Stimulated activated CD4-positive, alpha-beta T cell treated with anti-CD3 and anti-CD28 coated beads, TNF-alpha, amount 100 ng/mL, for 1 hour (primary cell): ENCODE measurements at places on chromosomes 2 and 18.

DNA sequence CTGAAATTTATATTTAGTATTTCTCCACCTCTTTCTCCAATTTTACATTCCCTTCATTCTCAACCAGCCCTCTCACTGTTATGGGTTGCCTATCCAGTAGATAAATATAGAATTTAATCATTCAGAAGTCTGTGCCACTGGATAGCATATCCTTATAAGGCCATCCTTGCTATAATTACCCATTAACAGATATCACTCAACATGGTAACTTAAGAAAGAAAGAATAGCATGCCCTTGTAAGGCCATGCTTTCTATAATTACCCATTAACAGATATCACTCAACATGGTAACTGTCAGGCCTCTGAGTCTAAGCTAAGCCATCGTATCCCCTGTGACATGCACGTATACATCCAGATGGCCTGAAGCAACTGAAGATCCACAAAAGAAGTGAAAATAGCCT is 1137.4 kb upstream of the FAM98A start:
- DNase-seq, result no peak

DNA sequence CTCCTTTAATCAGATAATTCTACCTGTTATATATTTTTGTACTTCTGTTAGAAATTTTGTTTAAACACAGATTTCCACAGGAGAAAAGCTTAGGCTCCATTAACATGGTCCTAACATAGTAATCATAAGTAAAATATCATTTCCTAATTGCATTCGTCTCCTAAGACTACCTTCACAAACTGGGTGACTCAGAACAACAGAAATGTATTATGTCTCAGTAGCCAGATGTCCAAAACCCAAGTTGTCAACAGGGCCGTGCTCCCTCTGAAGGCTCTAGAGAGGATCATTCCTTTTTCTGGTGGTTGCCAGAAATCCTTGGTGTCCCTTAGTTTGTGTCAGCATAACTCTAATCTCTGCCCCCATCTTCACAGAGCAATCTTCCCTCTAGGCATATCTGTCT is 5.4 kb downstream of the FBXO15 start:
- DNase-seq, result no peak

DNA sequence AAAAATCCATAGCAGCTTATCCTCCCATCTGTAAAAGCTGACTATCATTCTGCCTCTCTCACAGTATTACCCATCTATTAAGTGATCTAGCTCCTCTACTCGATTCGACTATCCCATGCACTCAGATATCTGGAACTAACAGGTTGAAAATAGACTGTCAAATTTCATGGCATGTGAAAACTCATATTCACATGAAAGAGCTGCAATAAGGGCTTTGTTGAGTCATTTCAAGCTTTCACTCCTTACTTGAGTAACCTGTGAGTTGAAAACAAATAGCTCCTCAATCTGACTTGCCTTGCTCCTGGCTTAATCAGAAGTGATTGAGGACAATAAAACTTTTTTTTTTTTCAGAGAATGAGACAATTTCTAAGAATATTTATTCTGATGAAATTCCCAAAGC is 192.4 kb upstream of the ERBB4 start:
- no peak for DNase-seq

DNA sequence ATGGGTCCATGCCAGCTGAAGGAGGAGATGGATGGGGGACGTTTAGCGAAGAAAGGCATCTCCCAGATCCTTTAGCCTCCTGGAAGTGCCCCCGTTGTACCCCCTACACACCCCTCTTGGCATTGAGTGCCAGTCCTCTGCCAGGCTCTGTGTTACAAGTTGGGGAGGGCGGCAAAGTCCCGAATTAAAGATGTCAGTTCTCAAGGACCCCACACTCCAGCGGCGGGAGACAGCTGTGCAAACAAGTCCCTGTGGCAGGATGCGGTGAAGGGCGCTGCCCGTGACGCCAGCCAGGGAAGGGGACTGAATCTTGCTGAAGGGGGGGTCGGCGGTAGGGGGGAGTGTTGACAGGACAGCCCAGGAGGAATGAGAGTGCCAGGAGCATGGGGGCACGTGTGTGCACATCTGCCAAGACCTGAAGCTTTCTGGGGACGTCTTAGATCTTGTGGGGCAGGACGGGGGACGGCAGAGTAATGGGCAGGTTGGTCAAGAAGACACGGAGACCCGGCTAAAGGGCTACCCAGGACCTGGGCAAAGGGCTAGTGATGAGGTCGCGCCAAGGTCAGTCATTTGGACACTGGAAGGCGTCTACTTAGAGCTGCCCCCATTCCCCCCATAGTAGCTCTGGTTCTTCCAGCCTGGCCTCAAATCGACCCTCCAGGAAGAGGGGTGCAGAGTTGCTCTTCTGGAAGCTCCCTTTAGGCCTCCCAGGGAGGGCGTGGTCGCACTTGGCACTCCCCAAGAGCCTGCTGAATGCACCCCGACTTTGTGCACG is 2.8 kb upstream of the CTDSP1 start:
- DNase-seq, result peak; percentile 57

GRCh38 chr2:144430722-144431391 is 89.1 kb downstream of the ZEB2 start:
- DNase-seq, result no peak

- no peak for DNase-seq
These were observed 30.1 kb upstream of the ITGA6 start for GRCh38 chr2:172397148-172397834.

- no peak for DNase-seq
These were observed 331.9 kb downstream of the LRRTM1 start for GRCh38 chr2:79972661-79973060.

- DNase-seq, result no peak
These were observed 165.5 kb upstream of the CDH19 start for GRCh38 chr18:66769375-66769774.

- no peak for DNase-seq
These were observed 32.7 kb upstream of the DLX2 start for GRCh38 chr2:172135446-172135845.

GRCh38 chr2:68812251-68812650 is 58.9 kb downstream of the BMP10 start:
- no peak for DNase-seq

GRCh38 chr2:143528021-143528420 is 398.8 kb downstream of the ARHGAP15 start:
- no peak for DNase-seq

DNA sequence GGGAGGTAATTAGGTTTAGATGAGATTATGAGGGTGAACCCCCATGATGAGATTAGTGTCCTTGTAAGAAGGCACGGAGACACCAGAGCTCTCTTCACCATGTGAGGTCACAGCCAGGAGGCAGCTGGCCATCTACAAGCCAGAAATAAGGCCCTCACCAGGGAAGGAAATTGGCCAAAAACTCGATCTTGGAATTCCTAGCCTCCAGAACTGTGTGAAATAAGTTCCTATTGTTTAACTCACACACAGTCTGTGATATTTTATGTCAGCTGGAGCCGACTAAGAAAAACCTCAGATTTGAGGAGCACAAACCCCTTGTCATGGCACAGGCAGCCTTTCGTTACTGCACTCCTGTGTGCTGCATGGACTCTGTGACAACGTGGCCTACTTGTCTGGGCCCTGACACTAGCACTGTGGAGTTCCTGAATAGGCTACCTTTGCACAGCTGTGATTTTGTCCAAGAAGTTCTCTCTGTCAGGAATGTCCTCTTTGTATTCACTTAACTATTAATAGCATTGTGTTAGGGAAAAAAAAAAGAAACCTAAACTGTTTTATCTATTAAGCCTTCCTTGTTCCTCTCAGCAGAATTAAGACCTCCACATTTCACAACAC is 319.8 kb downstream of the TDRD15 start:
- no peak for DNase-seq

- DNase-seq, result no peak
These were observed 871 bp upstream of the ALS2 start for GRCh38 chr2:201781557-201782051.

- DNase-seq, result no peak
These were observed 541.4 kb upstream of the DDX18 start for GRCh38 chr2:117273009-117273671.

- no peak for DNase-seq
These were observed 191.9 kb downstream of the LOXHD1 start for GRCh38 chr18:46464926-46465655.

DNA sequence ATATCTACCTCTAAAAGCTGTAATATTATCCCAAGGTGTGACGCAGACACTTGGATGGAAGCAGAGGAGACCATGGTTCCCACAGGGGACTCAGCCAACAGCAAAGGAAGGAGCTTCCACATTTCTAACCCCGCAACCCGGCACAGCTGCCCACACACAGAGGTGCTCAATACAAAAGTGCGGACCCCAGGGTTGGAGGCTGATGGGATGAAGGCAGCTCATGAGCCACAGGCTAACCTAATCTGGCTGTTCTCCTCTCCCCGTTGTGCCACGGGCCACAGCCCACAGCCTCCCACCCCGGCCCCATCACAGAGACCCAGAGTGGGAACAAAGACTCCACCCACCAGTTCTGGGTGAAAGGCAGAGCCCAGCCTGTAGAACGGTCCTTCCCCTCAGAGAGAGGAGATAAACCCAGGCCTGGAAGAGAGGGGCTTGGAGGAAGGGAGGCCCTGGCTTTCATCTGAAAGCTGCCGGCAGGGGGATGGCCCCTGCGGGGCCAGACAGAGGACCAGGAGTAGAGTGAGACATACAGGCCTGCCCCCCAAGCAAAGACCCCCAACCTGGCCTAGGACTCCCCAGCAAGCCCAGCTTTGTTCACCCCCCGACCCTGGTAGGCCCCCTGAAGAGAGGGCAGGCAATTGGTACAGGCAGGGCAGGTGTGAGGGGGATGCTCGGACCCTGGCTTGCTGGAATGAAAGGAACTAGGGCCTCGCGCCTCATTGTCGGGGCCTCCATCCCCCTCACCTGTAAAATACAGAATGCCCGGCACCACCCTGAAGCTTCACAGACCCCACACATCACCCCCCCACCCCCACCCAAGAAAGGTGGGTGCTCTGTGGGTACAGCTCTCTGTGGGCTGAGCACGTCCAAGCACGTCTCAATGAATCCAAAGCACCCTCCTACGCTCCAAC is 6.9 kb downstream of the RAB17 start:
- no peak for DNase-seq

DNA sequence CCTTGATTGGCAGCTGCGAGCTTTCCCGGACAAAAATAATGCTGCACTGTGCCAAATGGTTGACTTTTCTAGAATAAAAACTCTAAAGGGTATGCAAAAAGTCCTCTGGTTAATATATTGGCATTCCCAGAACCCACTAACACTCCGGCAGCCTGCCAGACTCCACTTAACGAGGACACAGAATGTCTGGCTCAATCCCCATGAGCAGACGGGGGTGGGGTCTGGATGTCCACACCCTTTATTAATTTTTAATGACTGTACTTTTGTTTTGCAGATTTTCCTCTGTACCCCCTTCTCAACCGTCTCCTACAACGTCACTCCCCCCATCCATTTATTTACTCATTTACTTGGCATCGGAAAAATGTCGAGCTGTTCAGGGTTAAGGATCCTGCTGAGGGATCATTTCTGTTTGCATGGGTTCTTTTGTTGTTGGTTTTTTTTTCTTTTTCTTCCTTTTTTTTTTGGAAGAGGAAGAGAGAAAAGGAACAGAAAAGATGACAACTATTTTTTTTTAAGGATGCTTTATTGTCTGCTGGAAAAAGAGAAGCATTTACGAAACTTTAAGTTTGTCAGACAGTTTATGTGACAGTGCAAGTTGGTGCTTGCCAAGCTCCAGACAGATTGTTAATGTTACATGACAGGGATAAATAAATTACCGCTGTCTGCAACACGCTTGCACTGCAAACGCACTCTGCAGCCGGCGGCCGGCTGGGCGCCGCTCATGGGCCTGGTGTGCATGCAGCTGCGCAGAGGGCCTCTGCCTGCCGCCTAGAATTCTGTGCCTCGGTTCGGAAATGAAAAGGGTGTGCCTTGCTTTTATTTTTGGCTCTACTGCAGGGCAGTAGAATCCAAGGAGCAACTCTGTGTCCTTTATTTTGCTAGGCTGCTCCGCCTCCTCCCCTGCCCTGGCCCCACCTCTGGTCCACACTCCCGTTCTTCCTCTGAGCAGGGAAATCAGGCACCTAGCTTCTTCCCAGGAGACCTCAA is 3.6 kb downstream of the LDLRAD4 start:
- no peak for DNase-seq

DNA sequence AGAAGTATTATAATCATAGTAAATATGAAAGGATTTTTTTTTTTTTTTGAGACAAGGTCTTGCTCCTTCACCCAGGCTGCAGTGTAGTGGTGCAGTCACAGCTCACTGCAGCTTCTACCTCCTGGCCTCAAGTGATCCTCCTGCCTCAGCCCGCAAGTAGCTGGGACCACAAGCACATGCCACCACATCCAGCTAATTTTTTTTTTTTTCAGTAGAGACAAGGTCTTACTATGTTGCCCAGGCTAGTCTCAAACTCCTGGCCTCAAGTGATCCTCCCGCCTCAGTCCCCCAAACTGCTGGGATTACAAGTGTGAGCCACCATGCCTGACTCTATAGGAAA is 301.6 kb upstream of the STON1 start:
- no peak for DNase-seq

DNA sequence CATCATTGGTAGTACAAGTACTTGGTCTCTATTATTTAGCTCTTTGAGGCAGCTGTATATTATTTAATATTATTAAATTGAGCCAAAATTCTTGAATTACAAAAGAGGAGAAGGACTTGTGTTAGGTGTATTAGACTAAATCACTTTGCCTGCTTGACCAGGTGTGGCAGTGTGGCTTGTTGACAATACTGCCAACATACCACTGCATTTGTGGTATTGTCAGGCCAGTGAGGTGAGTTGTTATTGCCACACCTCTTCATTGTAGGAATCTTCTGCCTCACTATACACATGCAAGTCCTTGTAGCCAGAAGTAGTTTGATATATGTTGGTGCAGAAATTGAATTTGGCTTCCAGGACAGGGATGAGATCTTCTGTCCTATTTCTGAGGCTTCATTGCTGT is 40.5 kb downstream of the CYP20A1 start:
- DNase-seq, result no peak

GRCh38 chr18:52152036-52152435 is 188.0 kb upstream of the DCC start:
- no peak for DNase-seq

DNA sequence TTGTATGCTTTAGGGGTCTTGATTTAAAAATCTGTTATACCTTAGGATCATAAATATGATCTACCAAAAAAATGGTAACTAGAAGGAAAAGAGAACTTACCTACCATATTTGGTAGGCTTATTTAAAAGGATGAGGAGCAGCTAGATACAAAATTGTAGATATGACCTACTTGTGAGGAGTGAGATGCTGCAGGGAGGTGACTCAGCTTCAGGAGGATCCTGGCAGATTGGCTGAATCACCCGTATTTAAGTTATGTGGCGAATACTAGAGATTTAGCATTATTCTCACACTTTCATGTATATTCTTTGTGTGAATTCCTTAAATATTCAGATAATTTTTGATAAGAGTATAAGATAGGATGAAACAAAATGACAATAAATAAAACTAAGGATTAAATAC is 657.3 kb upstream of the LINC00305 start:
- no peak for DNase-seq
